ENCODE measurements at places on chromosomes 6 and 20.

GRCh38 chr6:14771016-14771415, 474.9 kb upstream of the JARID2 start:
- no peak for DNase-seq

DNA sequence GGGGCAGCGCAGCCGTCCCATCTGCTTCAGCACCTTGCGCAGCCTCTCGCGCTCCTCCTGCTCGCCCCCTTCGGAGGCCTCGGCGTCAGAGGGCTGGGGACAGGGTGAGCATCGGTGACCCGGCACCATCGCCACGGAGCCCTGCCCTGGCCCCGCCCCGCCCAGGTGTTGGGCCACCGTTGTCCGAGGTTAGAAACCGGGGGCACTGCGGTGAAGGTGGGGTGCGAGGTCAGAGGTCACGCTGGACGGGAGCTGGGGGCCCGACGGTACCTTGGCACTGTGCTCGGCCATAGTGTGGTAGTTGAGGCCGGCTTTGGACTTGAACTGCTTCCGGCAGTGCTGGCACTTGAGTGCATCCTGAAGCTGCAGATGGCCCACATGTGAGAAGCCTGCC, 6.4 kb downstream of the ZNF512B start:
- DNase-seq = no peak

DNA sequence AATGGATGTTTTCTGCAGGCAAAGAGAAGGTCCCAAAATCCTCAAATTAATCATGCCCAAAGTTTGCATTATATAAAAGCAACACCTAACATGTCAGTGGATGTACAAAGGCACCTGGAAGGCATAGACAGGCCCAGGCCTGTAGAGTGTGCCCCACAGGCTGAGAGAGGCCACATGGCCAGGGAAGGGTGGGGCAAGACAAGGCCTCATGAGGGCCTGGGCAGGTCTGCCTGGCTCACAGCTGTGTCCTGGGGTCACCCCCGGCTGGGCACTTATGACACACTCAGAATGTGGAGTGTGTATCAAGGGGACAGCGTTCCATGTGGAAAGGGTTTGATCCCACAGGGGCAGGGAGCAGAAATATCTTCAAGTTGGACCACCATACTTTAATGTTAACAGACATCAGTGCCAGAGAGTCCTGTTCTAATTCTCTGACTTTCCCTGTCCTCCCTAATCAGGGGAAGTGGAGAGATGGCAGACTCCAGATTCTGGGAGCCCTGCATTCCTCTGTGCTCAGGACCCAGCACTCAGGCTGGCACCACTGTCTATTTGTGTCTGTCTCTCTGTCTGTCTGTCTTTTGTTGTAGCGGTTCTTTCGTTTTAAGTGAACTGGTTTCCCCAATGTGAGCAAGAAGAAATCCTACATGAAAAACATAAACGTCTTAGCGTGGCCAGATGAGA, 178.3 kb upstream of the FOXA2 start:
- DNase-seq = no peak

DNA sequence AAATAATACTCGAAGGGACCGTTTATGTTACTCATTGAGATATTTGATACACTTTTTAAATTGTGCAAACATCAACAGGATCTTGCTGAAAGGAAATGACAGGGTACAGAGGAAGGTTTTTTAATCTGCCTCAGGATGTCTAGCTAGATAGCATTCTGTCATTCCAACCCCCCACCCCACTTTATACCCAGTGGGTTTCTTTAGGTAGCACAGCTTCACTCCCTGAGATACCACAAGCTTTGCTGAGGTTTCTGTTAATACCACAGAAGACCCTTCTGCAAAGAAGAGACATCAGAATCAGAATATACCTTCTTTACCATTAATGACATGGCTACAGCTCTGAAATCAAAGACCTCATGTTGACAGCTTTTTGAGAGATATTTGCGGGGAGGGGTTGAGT, 1.3 kb downstream of the PHACTR2 start:
- no peak for DNase-seq

- no peak for DNase-seq
These were observed 990.7 kb upstream of the FLRT3 start for GRCh38 chr20:15328084-15328483.

DNA sequence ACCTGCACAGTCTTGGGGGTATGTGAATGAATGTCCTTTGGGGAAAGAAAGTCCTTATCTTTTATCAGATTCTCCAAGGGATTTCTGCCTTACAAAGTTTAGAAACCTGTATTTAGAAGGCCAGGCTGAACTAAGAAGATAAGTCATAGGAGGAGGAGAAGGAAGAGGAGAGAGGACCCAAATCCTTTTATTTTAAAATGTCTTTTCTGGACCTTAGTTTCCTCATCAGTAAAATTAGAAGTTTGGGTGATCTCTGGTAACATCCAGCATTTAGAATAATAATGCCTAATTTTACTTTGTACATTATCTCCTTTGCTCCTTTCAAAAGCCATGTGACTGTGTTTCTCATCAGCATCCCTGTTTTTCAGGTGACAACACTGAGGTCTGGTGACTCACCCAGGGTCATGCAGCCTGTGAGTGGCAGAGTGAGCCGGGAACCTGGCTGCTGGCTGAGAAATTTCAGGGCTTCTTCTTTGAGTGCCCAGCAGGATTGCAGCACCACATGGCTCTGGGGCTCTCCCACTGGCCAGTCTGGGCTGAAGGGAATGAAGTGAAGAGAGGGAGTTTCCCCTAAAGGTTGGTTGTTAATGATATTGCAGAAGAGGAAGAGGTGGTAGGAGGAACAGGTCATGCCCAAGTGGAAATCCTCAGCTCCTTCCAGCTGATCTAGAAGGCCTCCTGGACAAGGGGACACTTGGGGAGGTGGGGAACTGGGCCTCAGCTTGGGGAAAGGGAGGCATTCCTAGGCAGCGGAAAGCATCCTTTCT, 34.0 kb downstream of the VEGFA start:
- no peak for DNase-seq

- no peak for DNase-seq
These were observed 40.0 kb downstream of the SNHG17 start for GRCh38 chr20:38395165-38395564.

GRCh38 chr20:43925801-43926200, 11.1 kb downstream of the TOX2 start:
- no peak for DNase-seq

DNA sequence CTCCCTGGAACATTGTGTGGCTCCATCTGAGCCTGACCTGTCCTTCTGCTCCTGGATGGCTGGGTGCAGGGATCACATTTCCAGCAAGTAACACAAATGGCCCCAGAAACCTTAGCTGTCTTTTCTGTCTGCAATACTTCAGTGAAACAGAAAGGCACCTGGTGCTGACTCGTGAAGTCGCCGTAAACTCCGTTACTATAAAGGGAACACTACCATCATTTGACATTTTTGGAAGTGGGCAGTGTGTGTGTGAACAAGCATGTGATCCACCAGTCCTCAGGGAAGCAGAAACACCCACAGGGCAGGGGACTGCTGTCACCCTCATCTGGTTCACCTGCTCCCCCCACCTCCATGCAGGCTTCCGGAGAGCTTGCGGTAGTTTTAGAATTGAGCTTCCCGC, 23.9 kb downstream of the SERPINB6 start:
- no peak for DNase-seq

GRCh38 chr20:12023194-12023795, 105.6 kb downstream of the BTBD3 start:
- no peak for DNase-seq

- no peak for DNase-seq
These were observed 40.6 kb downstream of the BPIFB4 start for GRCh38 chr20:33119725-33120720.

GRCh38 chr20:34843421-34843820, 18.0 kb upstream of the NCOA6 start:
- DNase-seq = no peak

GRCh38 chr6:129329678-129330077, 380.3 kb downstream of the ARHGAP18 start:
- no peak for DNase-seq

- DNase-seq = peak; percentile 49
These were observed 1760.2 kb upstream of the DEFB115 start for GRCh38 chr20:29497261-29497671.

- no peak for DNase-seq
These were observed 88.4 kb downstream of the MAFB start for GRCh38 chr20:40600441-40601219.

Data from hematopoietic multipotent progenitor cell treated with erythropoietin and hydrocortisone succinate and interleukin-3 and kit ligand, for 6 days (in vitro differentiated cells).